Glutamatergic neuron (in vitro differentiated cells): ENCODE measurements at places on chromosomes 5 and 9. TPM values are rescaled to one million over a fixed set of nuclear protein-coding genes. Genes with fewer than 3 reads are reported as not detected.

FOXI1 gene
- not detected for total RNA-seq

DNA sequence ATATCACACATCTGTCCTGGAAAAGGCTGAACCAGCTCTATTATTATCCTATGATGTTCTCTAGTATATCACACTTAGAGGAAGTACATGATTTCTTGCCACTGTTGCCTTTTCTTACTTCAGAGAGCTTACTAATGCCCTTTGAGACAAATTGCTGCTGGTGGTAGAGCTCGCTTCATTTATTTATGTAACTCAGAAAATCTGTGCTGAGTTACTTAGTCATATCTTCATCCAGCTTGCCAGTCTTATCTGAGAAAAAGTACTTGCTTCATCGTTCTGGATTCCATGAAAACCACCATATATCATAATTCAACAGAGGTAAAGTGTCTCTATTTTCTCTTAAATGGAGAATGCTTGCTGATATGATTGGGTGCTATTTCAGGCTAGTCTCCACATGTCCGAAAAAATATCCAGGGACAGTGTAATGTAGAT lies 26.6 kb downstream of the PTPDC1 start:
- no peaks in the 10 kb centered on the region for H3K4me1 ChIP-seq
- no peak overlapping the region for H3K4me3 ChIP-seq
- no peak overlapping the region for H3K27ac ChIP-seq
- no peaks in the 10 kb centered on the region for H3K36me3 ChIP-seq
- no peak for DNase-seq

- no peaks in the 10 kb centered on the region for H3K36me3 ChIP-seq
- DNase-seq, result no peak
- no peak overlapping the region for H3K27ac ChIP-seq
- H3K4me1 ChIP-seq, result peaks cover 1% of the 10 kb centered on the region
- H3K4me3 ChIP-seq, result no peak overlapping the region
These were observed 62.7 kb upstream of the PALM2AKAP2 start for GRCh38 chr9:109717342-109717741.

DNA sequence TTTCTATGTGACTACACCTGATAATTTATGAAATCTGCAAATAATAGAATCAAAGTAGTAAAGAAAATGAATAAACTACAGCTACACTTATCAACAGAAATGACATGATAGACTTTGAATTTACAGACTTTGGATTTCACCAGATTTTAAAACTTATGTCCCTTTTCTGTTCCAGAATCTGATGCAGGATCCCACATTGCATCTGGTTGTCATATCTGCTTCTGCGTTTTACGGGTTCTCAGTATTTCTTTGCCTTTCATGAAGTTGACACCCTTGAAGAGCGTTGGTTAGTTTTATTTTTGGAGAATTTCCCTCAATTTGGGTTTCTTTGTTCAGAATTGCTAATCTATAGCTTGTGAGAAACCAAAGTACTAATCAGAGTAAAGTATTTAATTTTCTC lies 174.9 kb upstream of the ADCY2 start:
- no peaks in the 10 kb centered on the region for H3K4me1 ChIP-seq
- no peak overlapping the region for H3K4me3 ChIP-seq
- DNase-seq, result no peak
- peaks cover 2% of the 10 kb centered on the region for H3K27me3 ChIP-seq
- H3K36me3 ChIP-seq, result no peaks in the 10 kb centered on the region

DNA sequence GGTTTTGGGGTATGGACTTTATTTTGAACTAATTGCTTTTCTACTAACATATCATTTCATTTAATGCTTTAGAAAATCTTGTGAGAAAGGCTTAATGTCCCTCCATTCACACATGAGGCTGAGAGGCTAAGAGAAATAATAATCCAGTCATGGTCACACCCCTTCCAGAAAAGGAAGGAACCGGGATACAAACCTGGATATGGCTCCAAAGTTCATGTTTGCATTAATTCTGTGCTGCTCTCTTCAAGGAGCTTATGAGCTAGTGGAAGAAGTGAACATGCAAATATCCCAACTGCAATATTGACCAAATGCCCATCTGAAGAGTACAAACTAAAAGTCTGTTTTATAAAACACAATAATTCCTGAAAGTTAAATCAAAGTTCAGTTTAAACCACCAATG lies 732.1 kb upstream of the RIOK2 start:
- no peak for DNase-seq
- H3K27ac ChIP-seq, result no peak overlapping the region
- no peaks in the 10 kb centered on the region for H3K4me1 ChIP-seq
- no peaks in the 10 kb centered on the region for H3K27me3 ChIP-seq
- no peaks in the 10 kb centered on the region for H3K36me3 ChIP-seq

- no peaks in the 10 kb centered on the region for H3K4me1 ChIP-seq
- no peak for DNase-seq
- H3K4me3 ChIP-seq, result no peak overlapping the region
These were observed 45.4 kb downstream of the ALDH1A1 start for GRCh38 chr9:72907421-72907820.
